ENCODE measurements at places on chromosomes 2 and 18. TPM values are rescaled to one million over a fixed set of nuclear protein-coding genes. Genes with fewer than 3 reads are reported as not detected.

Gene GPR35
- 4.6 TPM for total RNA-seq

Gene IL36RN
- total RNA-seq = not detected

Gene TNFAIP6
- 1.6 TPM for total RNA-seq

Gene NYAP2
- total RNA-seq = 7.6 TPM

Gene HOXD10
- total RNA-seq = not detected

Gene AAK1
- 168 TPM for total RNA-seq

Gene GIGYF2
- total RNA-seq = 118 TPM

Gene CYP1B1
- 5.2 TPM for total RNA-seq

Gene SPC25
- total RNA-seq = 1.3 TPM

Gene SERPINB13
- total RNA-seq = not detected

Gene GNLY
- total RNA-seq = 2.6 TPM

Gene PRSS56
- 0.70 TPM for total RNA-seq

Gene DYNAP
- total RNA-seq = not detected

Gene FBXO48
- total RNA-seq = 2.7 TPM

Gene TTC21B
- total RNA-seq = 47.6 TPM

Gene FZD7
- total RNA-seq = 4.4 TPM

Gene SUMO1
- total RNA-seq = 99.5 TPM

Gene LYPD6B
- 3.0 TPM for total RNA-seq

Gene CCL20
- total RNA-seq = not detected
